ENCODE measurements at places on chromosomes 12 and 14.

- DNase-seq = no peak
These were observed 22.7 kb downstream of the SLC38A1 start for GRCh38 chr12:46246021-46246700.

DNA sequence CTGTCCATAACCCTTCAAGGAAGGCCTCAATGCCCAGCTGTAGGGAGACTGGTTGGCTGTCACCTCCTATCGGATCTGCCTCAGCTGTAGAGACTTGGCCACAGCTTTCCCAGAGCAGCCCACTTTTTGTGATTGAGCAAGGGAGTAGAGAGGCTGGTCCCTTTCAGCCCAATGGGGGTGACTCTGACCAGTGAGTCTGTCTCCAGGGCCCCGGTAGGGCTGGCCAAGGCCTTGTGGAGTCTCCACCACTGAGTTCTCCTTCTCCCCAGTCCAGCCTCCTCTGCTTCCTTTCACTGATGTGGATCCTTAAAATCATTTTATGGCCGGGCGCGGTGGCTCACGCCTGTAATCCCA is 14.5 kb upstream of the HPD start:
- DNase-seq = no peak

DNA sequence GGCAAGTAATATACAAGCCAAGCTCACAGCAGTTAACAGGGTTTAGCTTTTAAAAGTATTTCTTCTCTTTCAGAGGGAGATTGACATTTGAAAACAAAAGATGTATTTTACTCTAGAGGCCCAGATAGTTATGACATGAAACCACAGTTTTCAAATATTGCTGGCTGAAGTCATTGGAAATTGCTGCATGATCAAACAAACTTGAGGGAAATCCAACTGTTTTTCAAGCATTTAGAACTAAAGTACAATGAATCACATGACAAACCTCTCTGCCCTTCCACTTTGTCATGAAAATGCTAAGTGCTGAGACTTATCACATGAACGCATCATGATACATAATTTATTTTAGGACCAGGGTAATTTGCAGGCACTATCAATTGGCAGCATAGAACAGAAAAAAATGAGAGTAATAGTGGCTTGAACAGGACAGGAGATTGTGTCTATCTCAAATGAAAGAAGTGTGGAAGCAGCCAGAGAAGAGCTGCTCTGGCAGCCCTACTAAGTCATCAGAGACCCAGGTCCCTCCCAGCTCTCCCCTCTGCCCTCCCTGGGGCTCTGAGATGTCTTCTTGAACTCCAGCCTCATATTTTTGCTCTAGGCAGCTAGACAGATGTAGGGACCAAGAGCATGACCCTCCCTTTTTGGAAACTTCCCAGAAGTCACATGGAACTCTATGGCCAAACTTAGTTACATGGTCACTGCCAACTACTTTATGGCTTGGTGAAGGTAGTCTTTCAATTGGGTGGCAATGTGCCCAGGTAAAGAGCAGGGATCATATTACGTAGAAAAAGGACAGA is 90.1 kb upstream of the PELI2 start:
- DNase-seq = no peak

DNA sequence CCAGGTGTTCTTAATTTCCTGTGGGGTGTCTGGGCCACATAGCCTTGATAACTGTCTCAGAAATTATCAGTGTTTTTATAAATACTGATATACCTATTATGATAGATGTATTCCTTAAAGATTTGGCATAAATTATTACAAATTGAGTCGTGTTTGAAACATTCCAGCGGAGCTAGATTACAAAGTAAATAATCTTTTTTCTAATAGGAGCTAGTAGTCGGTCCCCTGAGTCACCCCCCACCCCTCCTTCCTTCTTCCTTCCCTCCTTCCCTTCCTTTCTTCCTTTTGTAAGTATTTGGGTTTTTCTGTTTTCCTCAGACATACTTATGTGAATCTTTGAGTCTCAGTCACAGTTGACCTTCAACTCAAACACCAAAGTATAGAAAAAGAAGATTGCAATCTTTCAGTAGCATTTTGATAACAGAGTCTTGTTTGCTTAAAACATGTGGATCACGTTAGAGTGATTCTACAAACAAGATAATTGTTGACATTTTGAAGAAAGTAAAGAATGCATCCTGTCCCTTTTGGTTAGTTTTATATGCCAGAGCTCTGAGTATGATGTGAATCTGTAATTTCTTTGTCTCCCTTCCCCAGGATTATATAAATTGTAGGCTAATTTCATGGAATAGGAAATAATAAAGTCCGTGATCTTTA is 264.0 kb downstream of the FUT8 start:
- DNase-seq = no peak

GRCh38 chr14:44529026-44529425 is 21.9 kb upstream of the FSCB start:
- peak; percentile 65 for DNase-seq

DNA sequence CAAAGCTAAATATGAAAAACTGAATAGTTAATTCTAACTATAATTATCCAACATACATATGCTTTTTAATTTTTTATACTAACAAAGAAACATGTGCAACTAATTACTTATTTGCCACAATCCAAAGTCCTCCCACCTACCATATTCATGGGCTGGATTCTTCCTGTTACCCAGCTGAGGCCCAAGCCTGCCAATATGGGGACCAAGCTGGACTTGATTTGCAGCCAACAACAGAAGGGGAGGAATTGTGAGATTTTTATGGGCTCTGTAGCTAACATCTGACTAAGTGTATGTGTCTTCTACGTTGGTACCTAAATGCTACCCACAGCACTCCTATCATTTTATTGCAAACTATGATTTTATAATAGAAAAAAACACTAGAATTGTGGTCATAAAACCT is 13.1 kb upstream of the ANKS1B start:
- no peak for DNase-seq

DNA sequence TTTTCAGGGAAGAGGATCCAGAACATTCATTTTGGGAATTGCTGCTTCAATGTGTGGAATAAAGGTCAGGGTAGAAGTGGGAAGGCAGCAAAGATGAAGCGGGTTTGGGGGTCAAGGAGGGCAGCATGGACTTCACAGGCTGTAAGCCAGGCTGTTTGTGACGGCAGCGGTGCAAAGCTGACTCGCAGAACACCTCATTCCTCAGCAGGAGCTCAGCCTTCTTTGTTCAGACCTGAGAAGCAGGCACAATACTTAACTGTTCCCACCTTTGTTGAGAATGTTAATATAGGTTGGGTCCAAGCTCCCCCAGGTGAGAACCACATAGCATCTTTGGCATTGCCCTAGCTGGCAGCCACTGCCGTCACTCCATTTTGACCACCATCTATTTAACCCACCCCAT is 16.7 kb downstream of the GRIN2B start:
- no peak for DNase-seq

DNA sequence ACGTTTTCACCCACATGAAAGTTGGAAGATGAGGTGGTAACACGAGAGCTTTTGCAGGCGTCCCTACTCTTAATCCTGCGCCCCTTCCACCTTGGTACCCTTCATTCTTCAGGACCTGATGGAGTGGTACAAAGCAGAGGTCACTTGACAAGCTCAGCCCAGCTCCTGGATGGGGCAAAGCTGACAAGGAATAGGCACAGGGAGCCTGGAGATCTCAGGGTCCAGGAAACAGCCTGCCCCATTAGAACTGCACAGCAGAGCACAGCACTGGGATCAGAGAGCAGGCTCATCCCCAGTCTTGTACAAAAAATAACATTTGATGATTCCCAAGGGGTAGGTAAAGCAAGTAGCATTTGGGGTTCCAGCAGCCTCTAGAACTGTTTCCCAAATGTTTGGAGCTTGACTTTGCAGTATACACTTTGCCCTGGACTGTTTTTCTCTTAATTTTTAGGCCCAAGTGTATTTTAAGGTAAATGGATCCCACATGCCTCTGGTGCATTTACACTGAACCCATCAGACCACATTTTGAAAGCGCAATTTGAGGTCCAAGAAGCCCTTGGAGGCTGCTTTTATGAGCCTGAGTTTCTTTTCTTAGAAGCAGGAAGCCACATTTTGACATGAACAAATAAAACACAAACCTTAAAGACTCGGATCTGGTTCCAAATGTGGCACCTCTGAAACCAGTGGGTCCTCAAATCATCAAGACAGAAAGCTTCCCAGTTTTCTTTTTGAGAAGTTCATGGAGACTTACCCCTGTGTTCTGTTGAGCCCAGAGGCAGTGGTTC is 633 bp downstream of the TC2N start:
- DNase-seq = no peak

DNA sequence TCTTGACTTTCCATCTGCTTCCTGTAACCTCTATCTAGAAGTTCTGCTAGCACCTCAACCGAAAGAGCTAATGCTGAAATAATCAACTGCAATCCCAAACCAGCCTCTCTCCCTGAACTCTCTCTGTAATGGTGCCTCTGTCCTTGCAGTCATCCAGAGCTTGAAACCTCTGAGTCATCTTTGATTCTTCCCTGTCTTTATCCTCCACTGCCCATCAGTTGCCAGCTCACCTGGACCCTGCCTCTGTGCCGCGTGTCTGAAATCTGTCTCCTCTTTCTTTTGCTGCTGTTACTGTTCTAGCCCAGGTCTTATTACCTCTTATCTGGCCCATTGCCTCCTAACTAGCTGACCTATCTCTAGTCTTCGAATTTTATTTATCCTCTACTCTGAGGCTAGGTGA is 15.5 kb downstream of the CLSTN3 start:
- no peak for DNase-seq

- no peak for DNase-seq
These were observed 61.8 kb downstream of the NOC4L start for GRCh38 chr12:132206046-132206434.

- no peak for DNase-seq
These were observed 492.0 kb downstream of the NELL2 start for GRCh38 chr12:44384136-44384535.

- peak; percentile 56 for DNase-seq
These were observed 136.5 kb upstream of the AMIGO2 start for GRCh38 chr12:47216150-47216677.

- no peak for DNase-seq
These were observed 67.3 kb upstream of the STK38L start for GRCh38 chr12:27176765-27177164.

- DNase-seq = no peak
These were observed 138.4 kb upstream of the G2E3 start for GRCh38 chr14:30420515-30420914.

DNA sequence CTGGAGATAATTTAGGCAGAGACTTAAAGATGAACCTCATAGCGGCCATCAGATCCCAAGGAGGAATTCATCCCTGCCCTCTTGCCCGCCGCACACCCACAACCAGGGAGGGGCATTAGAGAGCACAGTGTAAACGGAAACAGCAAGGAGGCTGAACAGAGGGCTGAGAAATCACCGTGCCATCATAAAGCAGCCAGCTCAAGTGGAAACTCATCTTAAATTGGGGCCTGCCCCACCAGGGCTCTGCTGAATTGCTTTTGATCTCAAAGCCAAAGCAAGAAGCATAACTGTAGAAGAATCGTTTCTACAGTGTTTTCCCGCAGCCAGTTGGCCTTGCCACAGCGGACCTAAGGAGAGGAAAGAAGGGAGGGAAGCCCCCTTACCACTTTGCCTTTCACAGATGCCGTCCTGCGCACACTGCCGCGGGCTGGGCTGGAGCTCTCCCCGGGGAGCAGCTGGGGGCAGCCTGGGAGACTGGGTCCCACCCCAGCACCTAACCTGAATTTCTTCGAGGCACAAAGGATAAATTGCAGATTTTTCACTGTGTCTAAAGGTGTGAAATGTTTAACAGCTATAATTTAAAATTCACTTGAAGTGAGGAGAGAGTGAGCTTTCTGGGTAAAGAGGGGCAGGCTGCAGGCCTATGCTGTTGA is 51.8 kb upstream of the MMP17 start:
- no peak for DNase-seq

DNA sequence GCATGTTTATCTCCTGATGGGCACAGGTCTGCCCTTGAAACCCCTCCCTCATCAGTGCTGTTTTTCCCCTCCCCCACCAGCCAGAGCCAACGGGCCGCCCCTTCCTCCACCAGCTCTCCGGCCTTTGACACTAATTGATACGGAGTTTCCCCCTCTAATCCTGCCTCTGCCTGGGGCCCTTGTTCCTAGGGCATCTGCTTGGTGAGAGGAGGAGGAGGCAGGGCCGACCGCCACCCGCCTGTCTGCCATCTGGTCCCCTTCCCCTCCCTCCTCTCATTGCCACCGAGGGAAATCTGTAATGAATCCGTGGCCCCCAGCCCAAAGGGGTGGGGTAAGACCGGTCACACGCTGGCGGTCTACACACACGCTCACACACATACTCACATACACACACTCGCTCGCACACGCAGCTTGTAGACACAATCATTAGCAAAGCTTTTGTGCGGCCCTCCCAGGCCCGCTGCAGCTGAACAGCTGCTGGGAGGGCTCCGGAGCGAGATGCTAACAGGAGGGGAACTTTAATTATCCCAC is 27.4 kb downstream of the SRRM4 start:
- DNase-seq = no peak

DNA sequence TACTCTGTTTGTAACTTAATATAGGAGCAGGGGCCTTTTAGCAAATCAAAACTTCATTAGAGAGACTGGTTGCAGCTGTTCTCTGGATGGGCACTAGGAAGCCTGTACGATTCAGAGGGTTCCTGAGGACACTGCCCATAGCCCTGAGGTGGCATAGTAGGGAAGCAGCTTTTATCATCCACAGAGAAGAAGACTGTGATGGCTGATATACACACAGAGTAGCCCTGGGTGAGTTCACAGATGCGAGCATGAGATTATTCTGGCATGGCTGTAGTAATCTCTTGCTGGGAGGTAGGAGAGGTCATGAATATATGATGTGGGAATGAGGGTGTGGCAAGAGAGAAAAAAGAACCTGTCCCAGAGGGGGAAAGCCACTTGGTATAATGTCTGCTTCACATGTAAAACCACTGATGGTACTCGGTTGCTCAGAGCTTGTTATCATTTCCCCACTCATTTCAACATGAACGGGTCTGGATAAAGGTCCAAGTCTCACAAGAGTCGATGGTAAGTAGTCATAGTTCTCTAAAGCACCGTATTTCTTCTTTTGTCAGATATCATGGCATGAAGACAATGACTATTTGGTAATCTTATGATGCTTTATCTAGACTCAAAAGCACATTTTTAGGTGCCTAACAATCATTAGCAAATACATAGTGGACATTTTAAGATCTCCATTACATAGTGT is 52.0 kb downstream of the PEBP1 start:
- DNase-seq = no peak

DNA sequence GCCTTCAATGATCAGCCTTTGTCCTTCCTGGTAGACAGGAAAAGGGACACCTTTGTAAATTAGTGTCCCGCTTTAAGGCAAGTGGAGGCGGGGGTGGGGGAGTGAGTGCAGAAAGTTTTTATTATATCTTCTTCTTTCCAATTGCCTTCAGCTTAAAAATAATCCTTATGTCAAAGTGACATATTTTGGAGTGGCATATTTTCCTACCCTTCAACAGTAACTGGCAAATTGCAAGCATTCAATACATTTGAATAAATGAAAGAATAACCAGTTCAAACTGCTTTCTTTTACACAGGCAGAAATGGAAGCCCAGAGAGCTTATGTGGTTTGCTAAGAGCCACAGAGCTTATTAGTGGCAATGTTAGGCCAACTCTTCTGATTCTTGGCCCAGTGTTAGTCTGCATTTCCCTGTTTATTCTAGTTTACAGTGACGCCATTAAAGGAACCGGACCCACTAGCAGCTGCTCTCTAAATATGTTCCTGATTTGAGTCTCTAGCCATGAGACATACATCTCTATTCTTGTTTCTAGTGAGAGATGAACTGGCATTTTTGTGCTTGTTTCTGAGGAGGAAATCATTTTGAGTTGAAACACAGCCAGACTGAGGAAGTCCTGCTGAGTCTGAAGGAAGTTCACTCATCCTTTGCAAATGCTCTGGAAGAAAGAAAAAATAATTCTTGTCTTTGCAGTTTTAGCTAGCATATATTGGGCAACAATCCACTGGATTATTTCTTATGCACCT is 468.7 kb downstream of the NOVA1 start:
- DNase-seq = peak; percentile 10
